ENCODE measurements at places on chromosomes 16 and 17. TPM values are rescaled to one million over a fixed set of nuclear protein-coding genes. Genes with fewer than 3 reads are reported as not detected.

DNA sequence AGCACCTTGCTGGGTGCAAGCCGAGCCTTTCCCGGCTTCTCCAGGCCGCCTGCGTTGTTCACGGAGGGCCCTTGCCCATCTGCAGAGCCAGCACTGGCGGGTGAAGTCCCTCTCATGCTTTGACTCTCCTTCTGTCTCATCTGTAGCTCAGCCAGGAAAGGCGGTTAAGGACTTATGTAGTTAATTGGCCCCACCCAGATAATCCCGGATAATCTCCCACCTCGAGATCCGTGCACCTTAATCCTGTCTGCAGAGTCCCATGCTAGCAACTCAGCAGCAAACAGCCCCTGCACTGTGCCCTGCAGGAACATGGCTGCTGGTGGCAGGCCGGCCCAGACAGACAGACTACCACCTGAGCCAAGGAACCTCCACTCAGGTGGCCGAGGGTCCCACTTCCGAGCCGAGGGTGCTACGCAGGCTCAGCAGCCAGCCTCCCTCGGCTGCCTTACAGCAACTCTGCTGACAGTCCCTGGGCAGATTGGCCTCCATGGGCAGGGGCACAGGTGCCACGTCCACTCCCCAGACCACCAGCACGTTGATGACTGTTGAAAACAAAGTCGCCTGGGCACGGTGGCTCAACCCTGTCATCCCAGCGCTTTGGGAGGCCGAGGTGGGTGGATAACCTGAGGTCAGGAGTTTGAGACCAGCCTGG, 16.9 kb downstream of the RAB40C start:
- DNase-seq: no peak

- DNase-seq: no peak
Measured at GRCh38 chr16:60419859-60420258, 1616.4 kb downstream of the CDH8 start.

DNA sequence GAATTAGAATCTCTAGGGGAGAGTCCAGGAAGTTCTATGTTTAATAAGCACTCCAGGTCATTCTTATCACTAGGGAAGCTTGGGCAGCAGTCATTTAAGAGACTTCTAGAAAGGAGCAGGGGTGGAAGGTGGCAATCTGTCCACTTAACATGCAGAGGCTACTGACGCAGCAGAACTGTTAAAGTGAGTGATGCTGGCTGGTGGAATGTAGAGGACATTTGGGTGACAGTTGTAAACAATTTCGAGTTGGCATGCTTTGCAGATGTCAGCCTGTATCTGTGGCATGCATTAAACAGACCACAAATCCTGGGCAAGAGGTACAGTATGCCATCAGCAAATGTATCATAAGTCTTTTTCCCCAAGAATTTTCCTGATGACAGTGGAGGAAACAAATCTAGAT, 40.5 kb upstream of the HS3ST3A1 start:
- no peak for DNase-seq

- DNase-seq: peak; percentile 17
Measured at GRCh38 chr16:70662991-70663523, 16.7 kb downstream of the IL34 start.

GRCh38 chr16:969508-970385, 1.0 kb downstream of the LMF1 start:
- DNase-seq: peak; percentile 35

- DNase-seq: no peak
Measured at GRCh38 chr16:49478107-49478506, 104.5 kb downstream of the C16orf78 start.

Gene HIC1
- 4.8 TPM for total RNA-seq

DNA sequence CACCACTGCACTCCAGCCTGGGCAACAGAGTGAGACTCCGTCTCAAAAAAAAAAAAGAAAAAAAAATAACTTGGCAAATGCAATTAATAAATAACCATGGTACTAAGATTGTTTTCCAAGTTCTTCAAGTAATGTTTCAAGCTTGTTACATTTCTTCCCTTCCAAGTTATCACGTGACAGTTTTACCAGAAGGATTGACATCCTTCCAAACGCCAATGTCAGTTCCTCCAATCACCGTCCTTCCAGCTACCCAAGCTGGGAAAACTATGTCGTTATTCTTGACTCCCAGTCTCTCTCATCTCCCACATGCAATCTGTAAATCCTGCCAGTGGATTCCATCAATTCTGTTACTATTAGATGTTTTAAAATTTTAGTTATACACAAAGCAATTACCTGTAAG, 3.9 kb upstream of the PHAF1 start:
- DNase-seq: no peak

DNA sequence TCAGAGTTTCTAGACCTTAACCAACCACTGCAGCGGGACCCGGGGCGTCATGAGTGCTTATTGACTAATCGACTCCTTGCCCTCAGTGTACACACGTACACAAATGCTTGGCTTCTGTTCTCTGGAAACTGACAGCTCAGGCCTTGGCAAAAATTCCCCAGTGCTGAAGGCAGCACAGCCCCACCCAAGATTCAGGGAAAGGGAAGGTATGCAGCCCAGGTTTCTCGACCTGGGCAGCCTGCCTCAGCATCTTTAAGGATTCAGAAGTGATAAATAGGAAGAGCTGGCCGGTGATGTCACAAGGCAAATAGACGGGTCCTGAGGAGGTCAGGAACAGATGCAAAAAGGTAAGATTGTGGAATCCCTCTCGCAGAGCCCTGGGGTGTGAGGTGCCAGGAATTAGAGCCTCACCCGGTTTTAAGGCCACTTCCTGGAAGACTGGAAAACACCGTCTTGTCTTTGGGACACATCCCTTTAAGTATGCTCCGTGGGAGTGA, 9.0 kb upstream of the CDH3 start:
- DNase-seq: no peak

- DNase-seq: no peak
Measured at GRCh38 chr17:82910041-82910481, 70.2 kb upstream of the ZNF750 start.

DNA sequence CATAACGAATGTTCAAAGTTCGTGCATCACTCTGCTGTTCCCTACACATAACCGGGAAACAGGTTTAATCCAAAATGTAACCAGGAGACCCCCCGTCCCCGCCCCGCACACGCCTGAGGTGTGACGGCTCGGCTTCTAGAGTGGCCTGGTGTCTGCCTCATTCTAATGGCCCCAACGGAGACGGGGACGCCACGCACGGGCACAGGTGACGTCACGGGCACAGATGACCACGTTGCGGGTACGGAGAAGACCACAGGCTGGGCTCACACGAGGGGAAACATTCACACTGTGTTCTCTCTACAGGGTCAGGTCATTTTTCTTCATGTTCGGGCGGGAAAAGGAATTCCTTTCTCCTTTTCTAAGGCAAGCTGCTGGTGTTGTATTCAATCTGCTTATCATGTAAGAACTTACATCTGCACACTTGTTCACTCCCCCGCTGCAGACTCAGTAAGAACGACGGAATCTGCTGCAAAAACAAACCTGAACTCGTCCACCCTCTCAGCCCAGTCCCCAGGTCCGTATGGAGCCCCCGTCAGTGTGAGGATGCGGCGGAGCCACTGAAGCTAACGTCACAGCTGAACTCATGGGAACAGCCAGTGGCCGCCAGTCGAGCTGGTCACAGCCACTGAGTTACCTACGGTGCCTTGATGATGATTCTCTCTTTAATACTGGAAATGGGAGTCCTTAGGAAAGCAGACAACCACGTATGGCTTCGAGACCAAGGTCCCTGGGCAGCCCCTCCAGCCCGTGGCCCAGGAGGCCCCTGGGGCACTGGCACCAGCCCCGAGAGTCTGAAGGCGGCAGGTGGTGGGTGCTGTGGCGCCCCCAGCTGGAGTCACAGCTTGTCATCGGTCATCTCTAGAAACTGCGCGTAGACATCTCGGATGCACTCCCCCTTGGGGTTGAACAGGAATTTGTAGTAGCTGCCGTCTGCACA, 32.9 kb downstream of the WDR45B start:
- no peak for DNase-seq

- DNase-seq: no peak
Measured at GRCh38 chr16:74862743-74863244, 88.2 kb upstream of the FA2H start.

- peak; percentile 79 for DNase-seq
Measured at GRCh38 chr17:35242158-35242804, 591 bp upstream of the SLFN5 start.

DNA sequence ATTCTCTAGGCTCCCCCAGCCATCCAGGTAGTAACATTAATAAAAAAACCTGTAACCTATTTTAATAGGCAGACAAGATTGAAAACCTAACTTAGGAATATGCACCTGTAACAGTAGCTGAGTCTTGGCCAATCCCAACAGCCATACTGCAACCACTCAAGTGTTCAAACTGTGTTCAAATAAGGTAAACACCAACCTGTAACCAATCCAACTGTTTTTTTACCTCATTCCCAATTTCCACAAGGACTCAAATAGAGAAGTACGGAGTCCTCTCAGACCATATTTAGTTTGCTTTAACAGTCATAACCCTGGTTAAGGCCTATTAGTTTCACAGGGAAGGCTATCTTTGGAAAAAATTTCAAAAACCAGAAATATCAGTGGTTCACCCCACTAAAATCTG, 40.4 kb upstream of the NOS2 start:
- no peak for DNase-seq

Gene CHST5
- 115 TPM for total RNA-seq

GRCh38 chr17:35082073-35082657, 18.7 kb upstream of the RFFL start:
- no peak for DNase-seq

Gene YBX2
- 23.6 TPM for total RNA-seq

Gene TOX3
- total RNA-seq: 47.8 TPM

Gene HASPIN
- 2.6 TPM for total RNA-seq

GRCh38 chr16:71357681-71358080, 842 bp upstream of the CALB2 start:
- DNase-seq: no peak

GRCh38 chr17:72079700-72080099, 41.1 kb upstream of the SOX9 start:
- no peak for DNase-seq

DNA sequence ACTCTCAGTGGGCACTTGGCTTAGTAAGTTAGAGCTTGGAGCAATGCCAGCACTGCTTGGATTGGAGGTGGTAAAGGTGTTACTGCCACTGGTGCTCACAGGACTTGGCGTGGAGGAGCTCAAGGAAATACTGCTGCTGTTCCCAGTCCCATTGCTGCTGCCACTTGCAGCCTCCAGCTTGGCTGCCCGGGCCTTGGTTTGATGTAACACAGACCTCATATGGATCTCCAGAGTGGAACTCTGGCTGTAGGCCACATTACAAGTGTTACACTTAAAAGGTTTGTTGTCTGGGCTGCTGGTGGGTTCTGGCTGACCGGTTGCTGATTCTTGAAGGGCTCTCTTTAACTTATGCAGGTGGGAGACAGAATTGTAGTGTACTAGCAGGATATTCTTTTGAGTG, 250.3 kb downstream of the ZFHX3 start:
- DNase-seq: no peak

DNA sequence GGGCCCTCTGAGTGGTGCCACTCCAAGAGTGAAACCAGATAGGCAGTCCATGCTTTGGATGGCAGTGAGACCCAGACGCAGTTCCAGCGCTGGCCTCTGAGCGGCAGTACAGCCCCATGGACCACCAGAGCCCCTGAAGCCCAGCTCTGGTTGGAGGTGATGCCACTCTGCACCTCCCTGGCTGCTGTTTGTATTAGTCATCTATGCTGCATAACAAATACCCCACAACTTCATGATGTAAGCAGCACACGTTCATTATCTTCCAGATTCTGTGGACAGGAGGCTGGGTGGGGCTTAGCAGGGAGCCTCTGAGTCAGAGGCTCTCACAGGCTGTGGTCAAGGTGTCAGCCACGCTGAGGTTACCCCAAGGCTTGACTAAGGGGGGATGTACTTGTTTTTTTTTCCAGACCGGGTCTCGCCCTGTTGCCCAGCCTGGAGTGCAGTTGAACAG, 5.1 kb upstream of the NME4 start:
- DNase-seq: peak; percentile 28

Gene DNAI2
- total RNA-seq: not detected

DNA sequence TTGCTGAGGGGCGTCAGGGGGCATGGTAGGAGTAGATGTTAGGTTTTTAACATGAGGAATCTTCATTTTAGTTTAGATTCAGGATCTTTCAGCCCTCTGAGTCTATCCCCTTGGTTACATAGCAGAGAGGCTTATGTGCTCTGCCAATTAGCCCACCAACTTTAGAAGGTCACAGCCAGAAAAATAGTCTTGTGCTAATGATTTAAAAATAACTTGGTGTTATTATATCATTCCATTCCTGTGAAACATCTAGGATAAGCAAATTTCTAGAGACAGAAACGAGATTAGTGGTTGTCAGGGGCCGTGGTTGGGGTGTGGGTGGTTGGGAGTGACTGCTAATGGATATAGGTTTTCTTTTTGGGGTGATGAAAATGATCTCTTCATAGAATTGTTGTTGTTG, 183.7 kb downstream of the SNX29 start:
- no peak for DNase-seq

DNA sequence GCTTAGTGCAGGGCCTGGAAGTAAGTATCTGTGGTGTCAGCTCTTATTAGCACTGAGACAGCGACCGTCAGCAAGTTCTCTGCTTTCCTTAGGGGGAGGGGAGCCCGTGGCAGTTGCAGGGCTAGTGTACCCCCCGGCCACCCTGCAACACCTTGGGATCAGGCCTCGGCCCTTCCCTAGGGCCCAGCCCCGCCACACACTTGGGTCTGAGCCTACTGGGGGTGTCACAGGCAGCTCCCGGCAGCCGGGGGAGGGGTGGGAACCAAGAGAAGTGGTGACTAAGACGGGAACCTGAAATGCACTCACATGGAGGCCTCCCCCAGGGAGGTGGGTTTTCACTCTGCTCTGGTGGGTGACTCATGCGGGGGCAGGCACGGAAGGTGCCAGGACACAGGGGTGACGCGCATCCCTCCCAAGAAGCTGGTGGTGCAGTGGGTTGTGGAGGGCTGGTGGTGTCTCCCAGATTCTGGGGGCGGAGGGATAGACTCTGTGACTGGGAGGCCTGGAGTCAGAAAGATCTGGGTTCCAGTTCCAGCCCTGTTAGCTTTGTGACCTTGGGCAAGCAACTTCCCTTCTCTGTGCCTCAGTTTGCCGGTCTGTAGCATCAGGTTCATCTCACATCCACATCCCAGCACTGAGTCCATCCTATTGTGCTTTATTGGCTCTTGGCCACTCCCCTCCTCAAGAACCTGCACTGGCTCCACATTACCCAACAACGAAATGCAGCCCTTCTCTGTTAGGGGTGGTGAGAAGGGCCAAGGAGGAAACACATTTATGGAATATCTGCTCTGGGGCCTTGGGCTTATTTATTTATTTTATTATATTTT, 44.5 kb downstream of the LAT start:
- no peak for DNase-seq

Data from left colon (tissue), 2 donors.